Fibroblast of villous mesenchyme (primary cell): ENCODE measurements at places on chromosomes 4 and X. TPM values are rescaled to one million over a fixed set of nuclear protein-coding genes. Genes with fewer than 3 reads are reported as not detected.

The SLITRK4 gene
- total RNA-seq: 3.0 and 6.1 TPM in 2 replicates

The SPATA4 gene
- 0.97 TPM in 1 of 2 replicates, not detected in the other for total RNA-seq

The USP38 gene
- 27.4 and 29.4 TPM in 2 replicates for total RNA-seq

The TLL1 gene
- 2.6 and 19.0 TPM in 2 replicates for total RNA-seq

The ACE2 gene
- not detected in 2 replicates for total RNA-seq

The CORIN gene
- total RNA-seq: 3.2 and 5.6 TPM in 2 replicates

The HERC5 gene
- 0.64 and 0.86 TPM in 2 replicates for total RNA-seq

The C4orf54 gene
- total RNA-seq: under 0.01 TPM in 1 of 2 replicates, not detected in the other

The GLRB gene
- 6.8 and 16.4 TPM in 2 replicates for total RNA-seq

The STATH gene
- total RNA-seq: not detected in 2 replicates

The TDO2 gene
- total RNA-seq: 2.2 and 4.2 TPM in 2 replicates

The GPM6B gene
- total RNA-seq: under 0.01 and 1.3 TPM in 2 replicates

The SCML2 gene
- 0.32 and 1.7 TPM in 2 replicates for total RNA-seq

The YY2 gene
- total RNA-seq: 1.6 and 1.7 TPM in 2 replicates

The HPGDS gene
- total RNA-seq: not detected in 2 replicates
